ENCODE measurements at places on chromosomes 3 and 15. TPM values are rescaled to one million over a fixed set of nuclear protein-coding genes. Genes with fewer than 3 reads are reported as not detected.

CD96 gene
- total RNA-seq: 0.02 TPM

MYZAP gene
- total RNA-seq: 1.2 TPM

CCK gene
- 1.2 TPM for total RNA-seq

ZBED2 gene
- 0.33 TPM for total RNA-seq

DAG1 gene
- total RNA-seq: 43.6 TPM

SNTN gene
- not detected for total RNA-seq

TMEM207 gene
- not detected for total RNA-seq
